Dermis microvascular lymphatic vessel endothelial cell (primary cell): ENCODE measurements at places on chromosomes 13 and 19. TPM values are rescaled to one million over a fixed set of nuclear protein-coding genes. Genes with fewer than 3 reads are reported as not detected.

SLC15A1 gene
- not detected in 2 replicates for total RNA-seq

PEX11G gene
- 1.8 and 2.3 TPM in 2 replicates for total RNA-seq

ZNF439 gene
- total RNA-seq = 0.77 and 1.1 TPM in 2 replicates

ZNF554 gene
- 2.1 and 3.9 TPM in 2 replicates for total RNA-seq

RNF17 gene
- not detected in 2 replicates for total RNA-seq

CFD gene
- 2.2 and 2.5 TPM in 2 replicates for total RNA-seq

TNFSF13B gene
- 0.39 and 1.0 TPM in 2 replicates for total RNA-seq

S1PR5 gene
- 0.13 TPM in 1 of 2 replicates, not detected in the other for total RNA-seq

SOX1 gene
- not detected in 2 replicates for total RNA-seq

COX6B2 gene
- not detected in 2 replicates for total RNA-seq

MATK gene
- total RNA-seq = 0.64 and 0.76 TPM in 2 replicates

RAVER1 gene
- total RNA-seq = 5.4 and 8.3 TPM in 2 replicates

ZNF541 gene
- 0.39 and 0.63 TPM in 2 replicates for total RNA-seq

VSTM2B gene
- not detected in 2 replicates for total RNA-seq

ZNF100 gene
- total RNA-seq = 3.7 and 4.3 TPM in 2 replicates

DPF1 gene
- total RNA-seq = 0.13 and 0.26 TPM in 2 replicates

YIF1B gene
- 60.4 and 74.8 TPM in 2 replicates for total RNA-seq

GGACT gene
- 4.2 and 4.6 TPM in 2 replicates for total RNA-seq

PTPRS gene
- 20.5 and 81.2 TPM in 2 replicates for total RNA-seq

GJB6 gene
- not detected in 2 replicates for total RNA-seq

ICAM1 gene
- 5.8 and 7.8 TPM in 2 replicates for total RNA-seq

MEIOSIN gene
- not detected in 2 replicates for total RNA-seq

ZNF69 gene
- 5.0 and 9.6 TPM in 2 replicates for total RNA-seq

SIGLEC14 gene
- total RNA-seq = under 0.01 TPM in 1 of 2 replicates, not detected in the other

IGFL2 gene
- not detected in 2 replicates for total RNA-seq

PSMD8 gene
- 240 and 269 TPM in 2 replicates for total RNA-seq

SULT2A1 gene
- total RNA-seq = not detected in 2 replicates

CPB2 gene
- total RNA-seq = under 0.01 TPM in 1 of 2 replicates, not detected in the other

CYP2A7 gene
- total RNA-seq = not detected in 2 replicates

TGFBR3L gene
- total RNA-seq = 0.25 and 0.26 TPM in 2 replicates

TEX101 gene
- not detected in 2 replicates for total RNA-seq

SLC5A5 gene
- not detected in 2 replicates for total RNA-seq

CPAMD8 gene
- total RNA-seq = 1.5 and 2.4 TPM in 2 replicates

TUBB4A gene
- total RNA-seq = not detected in 2 replicates
